ENCODE measurements at places on chromosomes 4 and X.

DNA sequence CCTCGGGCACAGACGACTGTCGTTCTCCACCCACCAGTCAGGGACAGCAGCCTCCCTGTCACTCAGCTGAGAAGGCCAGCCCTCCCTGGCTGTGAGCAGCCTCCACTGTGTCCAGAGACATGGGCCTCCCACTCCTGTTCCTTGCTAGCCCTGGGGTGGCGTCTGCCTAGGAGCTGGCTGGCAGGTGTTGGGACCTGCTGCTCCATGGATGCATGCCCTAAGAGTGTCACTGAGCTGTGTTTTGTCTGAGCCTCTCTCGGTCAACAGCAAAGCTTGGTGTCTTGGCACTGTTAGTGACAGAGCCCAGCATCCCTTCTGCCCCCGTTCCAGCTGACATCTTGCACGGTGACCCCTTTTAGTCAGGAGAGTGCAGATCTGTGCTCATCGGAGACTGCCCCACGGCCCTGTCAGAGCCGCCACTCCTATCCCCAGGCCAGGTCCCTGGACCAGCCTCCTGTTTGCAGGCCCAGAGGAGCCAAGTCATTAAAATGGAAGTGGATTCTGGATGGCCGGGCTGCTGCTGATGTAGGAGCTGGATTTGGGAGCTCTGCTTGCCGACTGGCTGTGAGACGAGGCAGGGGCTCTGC lies 7.9 kb upstream of the MSANTD1 start:
- H3K36me3 ChIP-seq, result peaks cover 40% of the 10 kb centered on the region
- H3K27me3 ChIP-seq, result no peaks in the 10 kb centered on the region
- peaks cover 9% of the 10 kb centered on the region for H3K4me1 ChIP-seq
- DNase-seq, result no peak
- no peak overlapping the region for H3K4me3 ChIP-seq
- no peak overlapping the region for H3K27ac ChIP-seq

- H3K27ac ChIP-seq, result no peak overlapping the region
- H3K4me3 ChIP-seq, result no peak overlapping the region
- DNase-seq, result no peak
- H3K4me1 ChIP-seq, result no peaks in the 10 kb centered on the region
- H3K36me3 ChIP-seq, result no peaks in the 10 kb centered on the region
Measured at GRCh38 chrX:43481576-43481975, 174.5 kb upstream of the MAOA start.

DNA sequence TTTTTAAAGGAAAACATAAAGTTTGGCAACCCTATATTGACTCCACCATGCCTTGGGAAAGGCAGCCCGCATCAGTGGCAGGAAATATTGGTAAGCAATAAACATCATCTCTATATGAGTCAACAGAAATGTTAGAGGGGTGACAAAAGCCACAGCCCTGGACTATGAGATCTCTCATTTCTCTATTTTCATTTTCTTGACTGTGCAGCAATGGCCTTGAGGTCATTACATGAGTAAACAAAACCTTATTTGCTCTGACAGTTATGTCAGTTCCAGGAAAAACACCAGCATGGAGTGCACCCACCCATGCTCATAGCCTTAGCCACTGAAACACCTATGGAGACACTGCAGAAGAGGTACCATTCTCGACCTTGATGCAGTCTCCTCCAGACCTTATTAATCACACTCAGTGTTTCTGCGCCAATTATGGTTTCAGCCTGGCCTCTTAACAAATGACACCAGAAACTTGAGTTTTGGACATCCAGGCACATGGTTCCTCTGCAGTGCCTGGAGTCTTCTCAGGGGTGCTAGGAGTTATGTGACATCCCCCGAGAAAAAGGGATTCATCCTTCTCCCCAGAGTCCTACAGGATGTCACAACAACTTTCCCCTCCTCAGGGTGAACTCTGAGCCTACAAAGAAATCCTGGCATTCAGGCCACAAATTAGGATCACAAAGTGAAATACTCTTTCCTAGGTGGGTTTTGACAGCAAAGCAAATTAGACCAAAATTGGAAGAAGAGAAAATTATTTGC lies 16.0 kb upstream of the HPGD start:
- H3K36me3 ChIP-seq, result no peaks in the 10 kb centered on the region
- no peak overlapping the region for H3K27ac ChIP-seq
- DNase-seq, result no peak
- H3K4me1 ChIP-seq, result no peaks in the 10 kb centered on the region
- no peak overlapping the region for H3K4me3 ChIP-seq

DNA sequence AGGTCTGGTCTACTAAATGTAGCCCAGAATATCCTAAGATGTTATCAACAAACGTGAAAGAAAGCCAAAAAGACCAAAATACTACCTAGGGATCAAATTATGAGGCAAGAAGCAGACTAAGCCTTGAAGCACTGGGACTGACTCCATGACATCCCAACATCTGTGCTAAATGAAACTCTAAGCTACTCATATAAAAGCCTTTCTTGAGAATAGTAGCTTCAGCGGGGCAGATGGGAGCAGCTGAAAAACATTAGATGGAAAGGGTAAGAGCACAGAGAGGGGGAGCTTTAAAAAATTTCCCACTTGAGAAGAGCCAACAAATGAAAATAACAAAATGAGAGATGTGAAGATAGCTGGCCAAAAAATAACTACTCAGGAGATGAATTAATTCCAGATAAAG lies 81.7 kb downstream of the MAD2L1 start:
- H3K27me3 ChIP-seq, result no peaks in the 10 kb centered on the region
- H3K4me3 ChIP-seq, result no peak overlapping the region
- H3K4me1 ChIP-seq, result no peaks in the 10 kb centered on the region
- no peak overlapping the region for H3K27ac ChIP-seq
- DNase-seq, result no peak
- H3K36me3 ChIP-seq, result no peaks in the 10 kb centered on the region

GRCh38 chrX:5180135-5180741 lies 1048.4 kb downstream of the NLGN4X start:
- peak overlapping the region; percentile 22 for H3K4me3 ChIP-seq
- no peak for DNase-seq
- no peaks in the 10 kb centered on the region for H3K27me3 ChIP-seq
- H3K27ac ChIP-seq, result no peak overlapping the region

DNA sequence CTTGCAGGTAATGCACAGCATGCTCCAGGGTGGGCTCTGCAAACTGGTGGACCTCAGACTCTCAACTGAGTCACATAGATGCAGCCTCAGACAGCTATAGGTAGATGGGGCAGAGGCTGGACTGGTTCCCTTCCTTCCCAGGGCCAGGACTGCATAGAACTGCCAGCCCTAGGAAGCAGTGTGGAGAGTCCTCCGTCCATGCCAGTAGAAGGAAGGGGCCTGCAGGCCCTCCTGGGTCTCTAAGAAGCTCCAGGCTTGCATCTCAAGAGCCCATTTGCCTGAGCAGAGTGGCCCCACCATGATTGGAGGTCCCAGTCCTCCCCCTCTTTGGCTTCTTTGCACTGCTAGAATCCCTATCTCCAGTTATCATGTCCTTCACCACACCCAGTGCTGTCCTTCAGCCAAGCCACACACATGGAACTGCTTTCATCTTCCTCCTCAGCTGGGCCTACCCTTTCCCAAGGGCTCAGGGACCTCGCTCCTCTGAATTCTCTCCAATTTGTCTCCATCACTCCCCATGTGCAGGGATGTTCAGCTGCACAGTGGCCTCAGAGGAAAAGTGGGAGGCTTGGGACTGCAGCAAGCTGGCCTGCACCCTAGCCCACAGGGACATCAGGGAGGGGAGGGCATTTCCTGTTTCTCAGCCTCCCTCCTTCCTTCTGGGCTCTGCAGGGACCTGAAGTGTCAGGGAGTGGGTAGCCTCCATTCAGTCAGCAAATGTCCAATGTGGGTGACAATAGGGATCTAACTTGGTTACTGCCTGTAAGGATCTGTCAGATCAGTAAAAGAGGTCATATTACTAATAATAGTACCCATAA lies 146.0 kb downstream of the PJA1 start:
- peaks cover 7% of the 10 kb centered on the region for H3K4me1 ChIP-seq
- H3K27ac ChIP-seq, result no peak overlapping the region
- H3K27me3 ChIP-seq, result peaks cover 13% of the 10 kb centered on the region

DNA sequence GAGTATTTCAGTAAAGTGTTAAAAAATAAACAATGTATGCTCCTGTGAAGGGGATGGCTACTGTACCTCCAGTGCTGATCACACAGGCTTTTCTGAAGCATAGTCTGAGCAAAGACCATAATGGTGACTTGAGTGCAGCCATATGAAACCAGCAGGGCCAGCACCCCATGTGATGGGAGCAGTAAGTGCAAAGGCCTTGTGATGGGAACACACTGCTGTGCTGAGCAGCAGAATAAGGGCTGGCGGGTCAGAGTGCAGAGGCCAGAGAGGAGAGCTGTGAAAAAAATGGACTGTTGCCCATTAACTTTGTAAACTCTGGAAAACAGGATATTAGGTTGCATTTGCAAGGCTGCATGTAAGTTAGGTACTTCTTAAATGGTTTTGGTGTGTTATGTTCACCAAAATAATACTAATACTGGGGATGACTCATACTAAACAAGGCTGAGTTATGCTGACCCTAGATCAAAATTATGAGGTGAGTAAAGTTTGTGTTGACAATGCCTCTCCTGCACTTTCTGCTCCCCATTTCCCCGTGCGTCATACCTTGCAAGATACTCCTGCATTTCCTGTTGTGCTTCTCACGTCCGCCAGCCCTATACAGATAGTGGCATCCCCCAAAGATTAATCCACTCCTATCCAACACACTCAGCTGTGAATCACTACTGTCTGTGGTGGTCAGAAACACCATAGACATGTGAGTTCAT lies 67.0 kb upstream of the FAM9A start:
- no peaks in the 10 kb centered on the region for H3K36me3 ChIP-seq
- no peaks in the 10 kb centered on the region for H3K27me3 ChIP-seq
- no peaks in the 10 kb centered on the region for H3K4me1 ChIP-seq
- no peak overlapping the region for H3K4me3 ChIP-seq
- DNase-seq, result no peak
- H3K27ac ChIP-seq, result no peak overlapping the region

- no peaks in the 10 kb centered on the region for H3K4me1 ChIP-seq
- H3K27me3 ChIP-seq, result no peaks in the 10 kb centered on the region
- DNase-seq, result no peak
- no peaks in the 10 kb centered on the region for H3K36me3 ChIP-seq
- no peak overlapping the region for H3K27ac ChIP-seq
Measured at GRCh38 chrX:40964633-40965586, 120.3 kb upstream of the USP9X start.

GRCh38 chr4:108586778-108587177 lies 33.6 kb upstream of the RPL34 start:
- H3K4me1 ChIP-seq, result no peaks in the 10 kb centered on the region
- H3K36me3 ChIP-seq, result no peaks in the 10 kb centered on the region
- H3K4me3 ChIP-seq, result no peak overlapping the region
- no peak for DNase-seq
- H3K27me3 ChIP-seq, result no peaks in the 10 kb centered on the region

DNA sequence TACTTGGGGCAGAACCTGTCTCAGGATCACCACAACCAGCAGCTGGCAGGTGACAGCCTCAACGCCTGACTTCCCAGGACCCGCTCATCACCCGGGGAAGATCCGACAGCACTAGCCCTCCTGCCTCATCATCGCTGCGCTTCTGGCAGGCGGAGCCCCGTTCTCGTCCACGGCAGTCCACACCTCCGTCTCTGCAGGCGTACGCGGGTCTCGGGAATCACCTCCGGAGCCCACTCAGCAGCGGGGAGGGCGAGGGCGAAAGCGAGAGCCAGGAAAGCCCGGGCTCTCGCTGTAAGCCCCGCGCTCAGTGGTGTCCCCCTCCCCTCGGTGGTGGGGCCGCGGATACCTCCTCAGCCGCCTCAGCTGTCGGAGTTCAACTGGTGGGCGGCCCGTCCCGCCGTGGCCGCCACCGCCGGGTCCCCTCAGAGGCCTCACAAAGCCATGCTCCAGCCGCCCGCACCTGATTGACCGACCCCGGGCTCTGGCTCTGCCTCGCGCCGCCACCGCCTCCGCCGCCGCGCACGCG lies 518 bp upstream of the CNKSR2 start:
- H3K4me3 ChIP-seq, result peak overlapping the region; percentile 86
- H3K36me3 ChIP-seq, result no peaks in the 10 kb centered on the region
- DNase-seq, result no peak
- peak overlapping the region; percentile 56 for H3K27ac ChIP-seq

- no peak overlapping the region for H3K4me3 ChIP-seq
- H3K27me3 ChIP-seq, result no peaks in the 10 kb centered on the region
- no peak overlapping the region for H3K27ac ChIP-seq
- no peaks in the 10 kb centered on the region for H3K36me3 ChIP-seq
- no peaks in the 10 kb centered on the region for H3K4me1 ChIP-seq
- DNase-seq, result no peak
Measured at GRCh38 chr4:185080545-185080944, 62.3 kb downstream of the HELT start.

GRCh38 chrX:15816886-15817285 lies 26.6 kb downstream of the ZRSR2 start:
- H3K27ac ChIP-seq, result no peak overlapping the region
- H3K27me3 ChIP-seq, result no peaks in the 10 kb centered on the region
- H3K4me3 ChIP-seq, result no peak overlapping the region
- peaks cover 89% of the 10 kb centered on the region for H3K36me3 ChIP-seq

- no peaks in the 10 kb centered on the region for H3K4me1 ChIP-seq
- H3K36me3 ChIP-seq, result no peaks in the 10 kb centered on the region
- no peak overlapping the region for H3K27ac ChIP-seq
- no peaks in the 10 kb centered on the region for H3K27me3 ChIP-seq
Measured at GRCh38 chrX:8879750-8880149, 78.6 kb upstream of the FAM9A start.

DNA sequence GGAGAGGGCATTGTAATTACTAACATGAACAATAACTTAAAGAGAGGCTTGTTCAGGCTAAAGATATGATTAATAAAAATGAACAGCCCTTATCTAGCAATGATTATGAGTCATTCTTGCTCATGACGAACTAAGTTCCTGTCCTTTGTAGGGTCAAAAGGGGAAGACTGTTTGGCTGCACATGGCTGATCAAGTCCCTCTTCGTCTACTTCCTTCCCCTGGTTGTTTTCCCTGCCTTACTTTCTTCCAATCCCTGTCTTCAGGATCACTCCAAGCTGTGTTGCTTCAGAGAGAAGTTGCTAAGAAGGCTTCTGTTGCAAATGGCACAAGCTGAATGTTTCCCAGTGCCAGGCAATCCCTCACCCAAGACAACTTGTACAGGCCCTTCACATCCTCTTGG lies 115.0 kb upstream of the HS3ST1 start:
- H3K27me3 ChIP-seq, result no peaks in the 10 kb centered on the region
- H3K4me1 ChIP-seq, result no peaks in the 10 kb centered on the region
- no peak overlapping the region for H3K27ac ChIP-seq
- H3K4me3 ChIP-seq, result no peak overlapping the region
- H3K36me3 ChIP-seq, result no peaks in the 10 kb centered on the region

DNA sequence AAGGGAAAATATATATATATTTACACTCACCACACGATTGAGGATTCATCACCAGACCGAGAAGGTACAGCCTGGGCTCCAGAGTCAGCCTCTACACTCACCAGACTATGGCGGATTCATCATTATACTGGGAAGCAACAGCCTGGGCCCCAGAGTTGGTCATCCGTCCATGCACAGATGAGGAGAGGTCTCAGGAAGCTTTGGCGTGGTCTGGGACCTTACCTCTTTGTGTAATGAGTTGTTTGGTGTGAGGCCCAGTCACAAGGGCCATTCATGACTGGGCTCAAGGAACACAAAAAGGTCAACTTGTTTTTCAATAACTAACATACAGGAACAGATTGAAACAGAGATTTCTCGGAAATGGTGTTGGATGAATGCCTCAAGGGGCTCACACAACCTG lies 926.1 kb downstream of the FAM133A start:
- H3K4me3 ChIP-seq, result no peak overlapping the region
- no peak overlapping the region for H3K27ac ChIP-seq
- H3K36me3 ChIP-seq, result no peaks in the 10 kb centered on the region

Measured in neuronal stem cell (in vitro differentiated cells).